ENCODE measurements at places on chromosomes 4 and X.

DNA sequence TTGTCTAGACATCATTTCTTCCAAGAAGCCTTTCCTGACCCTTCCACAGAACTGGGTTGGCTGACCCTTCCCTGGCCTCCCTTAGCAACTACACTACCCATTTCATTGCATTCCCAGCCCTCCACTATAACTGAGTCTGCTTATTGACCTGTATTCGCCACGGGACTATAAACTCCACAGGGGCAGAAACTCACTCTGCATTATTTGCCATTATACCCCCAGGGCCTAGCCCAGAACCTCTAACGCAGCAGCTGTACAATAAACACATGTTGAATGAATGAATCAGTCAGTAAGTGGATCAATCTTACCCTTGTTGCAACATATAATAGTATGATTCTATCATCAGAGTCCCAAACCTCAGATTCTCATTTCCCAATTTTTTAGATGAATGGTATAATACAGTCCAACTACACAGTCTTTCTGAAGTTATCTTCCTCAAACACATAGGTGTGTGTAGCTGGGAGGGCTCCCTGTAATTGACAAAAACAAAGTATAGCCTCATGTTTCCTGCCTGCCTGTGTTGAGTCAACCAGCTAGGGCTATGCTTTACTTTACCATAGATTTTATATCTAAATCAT lies 209.3 kb downstream of the CHIC2 start:
- DNase-seq, result no peak

DNA sequence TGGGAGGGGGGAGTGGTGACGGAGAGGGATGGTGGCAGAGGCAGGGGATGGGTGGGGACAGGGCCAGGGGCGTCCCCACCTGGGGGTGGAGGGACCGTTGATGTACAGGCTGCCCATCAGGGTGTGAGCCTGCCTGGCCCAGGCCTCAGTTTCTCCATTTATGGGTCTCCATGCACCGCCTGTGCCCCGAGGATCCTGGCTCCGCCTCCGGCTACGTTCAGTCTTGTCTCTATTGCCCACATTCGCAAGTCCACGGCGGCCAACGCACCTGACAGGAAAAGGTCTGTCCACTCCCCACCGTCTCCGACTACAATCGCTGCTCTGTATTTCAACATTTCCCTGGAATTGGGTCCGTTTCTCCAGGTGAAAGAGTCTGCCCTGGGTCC lies 96.3 kb upstream of the NKX1-1 start:
- no peak for DNase-seq

GRCh38 chrX:87727620-87728019 lies 210.0 kb downstream of the KLHL4 start:
- no peak for DNase-seq

GRCh38 chr4:48224606-48225005 lies 45.0 kb downstream of the TEC start:
- no peak for DNase-seq

GRCh38 chr4:85837439-85837733 lies 362.4 kb downstream of the ARHGAP24 start:
- no peak for DNase-seq

DNA sequence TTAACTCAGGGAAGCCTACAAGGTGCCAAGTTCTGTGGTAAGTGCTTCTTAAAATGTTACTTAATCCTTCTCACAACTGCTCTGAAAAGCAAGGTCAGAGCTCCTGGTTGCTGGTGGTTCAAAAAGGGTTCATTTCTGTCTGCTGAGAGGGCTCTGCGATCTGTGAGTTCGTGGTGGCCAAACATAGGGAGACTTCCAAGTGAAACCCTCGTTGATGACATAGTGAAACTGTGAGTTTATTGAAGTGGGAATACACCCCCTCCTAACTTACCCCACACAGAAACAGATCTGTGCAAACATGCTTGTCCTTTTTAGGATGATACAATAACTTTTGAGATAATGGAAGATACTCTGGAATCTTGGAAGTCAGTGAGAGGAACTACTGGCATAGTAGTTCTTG lies 164.8 kb upstream of the PGRMC2 start:
- no peak for DNase-seq

GRCh38 chr4:67727124-67727850 lies 26.3 kb upstream of the UBA6 start:
- DNase-seq, result no peak

- DNase-seq, result no peak
Observed at GRCh38 chr4:73646117-73646516, 25.9 kb upstream of the RASSF6 start.

- DNase-seq, result no peak
Observed at GRCh38 chrX:2846992-2847391, 18.3 kb downstream of the GYG2 start.

All from stimulated activated CD4-positive, alpha-beta T cell treated with anti-CD3 and anti-CD28 coated beads, TNF-alpha, amount 100 ng/mL, for 4 hours (primary cell).